ENCODE measurements at places on chromosomes 13 and 19.

DNA sequence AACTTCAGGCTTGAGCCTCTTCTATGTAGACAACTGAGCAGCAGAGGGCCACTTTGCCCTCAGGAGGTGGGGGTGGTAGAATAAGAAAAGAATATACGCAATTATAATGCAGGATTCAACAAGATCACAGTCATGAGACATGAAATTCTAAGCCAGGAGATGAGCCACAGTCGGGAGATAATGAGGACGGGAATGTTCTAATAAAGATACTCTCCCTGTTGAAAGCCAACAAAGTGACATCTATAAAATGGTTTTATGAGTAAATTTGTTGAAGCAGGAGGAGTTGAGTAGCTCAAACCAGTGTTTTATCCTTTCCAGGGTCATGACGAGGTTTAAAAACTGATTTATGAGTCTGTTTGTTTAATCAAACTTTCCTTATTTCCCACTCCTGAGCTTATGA is 152.0 kb upstream of the SERP2 start:
- DNase-seq: no peak

DNA sequence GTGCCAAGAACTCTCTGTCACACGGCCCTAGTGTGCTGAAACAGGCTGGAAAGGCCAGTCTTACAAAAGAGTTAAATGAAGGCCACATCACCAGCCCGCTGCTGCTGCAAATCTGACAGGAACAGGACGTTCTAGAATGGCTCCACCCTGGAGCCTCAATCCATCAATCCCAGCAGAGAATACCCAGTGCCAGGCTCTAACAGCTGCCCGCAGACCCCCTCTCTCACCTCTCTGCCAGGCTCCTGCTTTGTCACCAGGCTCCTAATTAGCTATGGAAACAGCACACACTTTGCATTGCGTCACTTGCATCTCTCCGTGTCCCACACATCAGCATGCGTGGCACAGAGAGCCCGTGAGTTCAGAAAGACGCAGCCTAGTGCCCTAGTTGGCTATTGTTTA is 314.1 kb downstream of the FOXO1 start:
- DNase-seq: no peak

DNA sequence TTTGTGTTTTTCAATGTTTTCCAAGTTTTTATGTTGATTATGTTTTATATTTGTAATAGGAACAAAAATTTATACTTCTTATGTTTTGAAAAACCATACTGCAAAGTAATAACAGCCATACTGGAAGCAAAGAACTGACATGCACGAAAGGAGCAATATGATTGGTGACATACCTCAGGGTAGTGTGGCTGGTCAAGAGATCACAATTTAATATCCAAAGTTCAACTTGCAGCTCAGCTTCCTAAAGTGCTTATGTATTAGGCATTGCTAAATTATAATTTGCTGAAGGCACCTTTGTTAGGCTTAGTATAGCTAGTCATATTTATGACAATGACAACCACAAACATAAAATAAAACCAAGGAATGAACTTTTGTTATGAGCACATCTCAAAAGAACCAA is 25.9 kb downstream of the VWA8 start:
- DNase-seq: no peak

GRCh38 chr19:9671655-9672054 is 3.2 kb downstream of the ZNF562 start:
- DNase-seq: no peak

GRCh38 chr19:19747357-19748220 is 14.7 kb upstream of the ZNF14 start:
- no peak for DNase-seq

GRCh38 chr19:11530432-11530831 is 1.5 kb upstream of the ECSIT start:
- DNase-seq: peak; percentile 37

- DNase-seq: no peak
Observed at GRCh38 chr19:9799162-9799561, 19.7 kb downstream of the FBXL12 start.

GRCh38 chr13:28574617-28575142 is 79.8 kb upstream of the FLT1 start:
- DNase-seq: peak; percentile 74

- no peak for DNase-seq
Observed at GRCh38 chr13:112900226-112900600, 68.8 kb upstream of the MCF2L start.

All from CD4-positive, alpha-beta T cell treated with Interleukin-1 beta for 1 hour (primary cell).